Chondrocyte (in vitro differentiated cells): ENCODE measurements at places on chromosomes 1 and 21. TPM values are rescaled to one million over a fixed set of nuclear protein-coding genes. Genes with fewer than 3 reads are reported as not detected.
A peak's percentile ranks its signal among the peaks of the same experiment; 100 is the strongest.

HSF2BP gene
- 3.5 to 5.0 TPM (median 4.0 TPM) in 3 replicates for total RNA-seq

DNA sequence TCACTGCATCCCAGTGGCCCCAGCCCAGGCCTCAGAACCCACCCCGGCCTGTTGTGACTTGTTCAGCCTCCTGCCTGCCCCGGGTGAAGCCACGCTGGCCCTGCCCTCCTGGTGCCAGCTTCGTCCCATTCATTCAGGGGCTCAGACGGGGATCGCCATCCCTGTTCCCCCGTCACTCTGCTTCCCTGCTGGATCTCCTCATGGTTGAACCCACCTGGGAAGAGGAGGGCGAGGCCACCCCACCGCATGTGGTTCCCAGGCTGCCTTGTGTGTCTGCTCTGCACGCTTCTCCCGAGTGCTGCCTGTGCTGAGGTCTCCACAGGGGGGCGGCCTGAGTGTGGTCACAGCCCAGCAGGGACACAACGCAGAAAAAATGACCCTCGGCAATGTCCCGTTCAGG, 108.2 kb upstream of the ACTRT2 start:
- H3K36me3 ChIP-seq: no peaks in the 10 kb centered on the region
- no peak for DNase-seq
- no peak overlapping the region for H3K27ac ChIP-seq
- no peaks in the 10 kb centered on the region for H3K4me1 ChIP-seq

GRCh38 chr1:81513796-81514354, 286.9 kb upstream of the ADGRL2 start:
- H3K4me3 ChIP-seq: no peak overlapping the region
- H3K27me3 ChIP-seq: no peaks in the 10 kb centered on the region
- no peak for DNase-seq
- H3K36me3 ChIP-seq: no peaks in the 10 kb centered on the region

GRCh38 chr1:72623299-72623708, 341.0 kb upstream of the NEGR1 start:
- H3K4me3 ChIP-seq: peak overlapping the region; percentile 37
- peaks cover 5% of the 10 kb centered on the region for H3K4me1 ChIP-seq
- H3K36me3 ChIP-seq: no peaks in the 10 kb centered on the region

GRCh38 chr1:147434921-147435320, 106.4 kb upstream of the BCL9 start:
- peaks cover 2% of the 10 kb centered on the region for H3K27me3 ChIP-seq
- no peak for DNase-seq
- H3K4me3 ChIP-seq: no peak overlapping the region
- H3K36me3 ChIP-seq: no peaks in the 10 kb centered on the region

- H3K36me3 ChIP-seq: peaks cover 3% of the 10 kb centered on the region
- no peak for DNase-seq
- H3K4me1 ChIP-seq: peaks cover 12% of the 10 kb centered on the region
- H3K4me3 ChIP-seq: no peak overlapping the region
- H3K27ac ChIP-seq: no peak overlapping the region
These were observed 12.8 kb downstream of the ZNF678 start for GRCh38 chr1:227576189-227576588.

DNA sequence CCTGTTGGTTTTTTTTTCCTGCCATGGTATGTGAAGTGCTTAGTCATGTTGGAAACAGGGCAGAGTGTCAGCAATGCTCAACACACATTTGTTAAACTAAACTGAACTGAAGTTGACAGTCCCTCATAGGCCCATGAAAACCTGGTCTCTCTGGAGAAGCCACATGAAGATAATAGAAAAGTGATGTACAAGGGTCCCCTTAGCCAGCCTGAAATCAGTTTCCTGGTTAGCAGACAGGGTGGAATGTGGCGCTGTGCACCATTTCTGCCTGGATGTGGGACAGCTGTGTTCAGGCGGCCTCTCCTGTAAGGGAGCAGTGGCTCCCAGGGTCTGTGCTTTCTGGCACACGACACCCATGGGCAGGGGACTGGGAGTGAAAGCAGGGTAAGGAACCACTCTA, 9.9 kb upstream of the CHI3L1 start:
- no peak overlapping the region for H3K27ac ChIP-seq
- peaks cover 2% of the 10 kb centered on the region for H3K36me3 ChIP-seq
- H3K27me3 ChIP-seq: peaks cover 7% of the 10 kb centered on the region

DNA sequence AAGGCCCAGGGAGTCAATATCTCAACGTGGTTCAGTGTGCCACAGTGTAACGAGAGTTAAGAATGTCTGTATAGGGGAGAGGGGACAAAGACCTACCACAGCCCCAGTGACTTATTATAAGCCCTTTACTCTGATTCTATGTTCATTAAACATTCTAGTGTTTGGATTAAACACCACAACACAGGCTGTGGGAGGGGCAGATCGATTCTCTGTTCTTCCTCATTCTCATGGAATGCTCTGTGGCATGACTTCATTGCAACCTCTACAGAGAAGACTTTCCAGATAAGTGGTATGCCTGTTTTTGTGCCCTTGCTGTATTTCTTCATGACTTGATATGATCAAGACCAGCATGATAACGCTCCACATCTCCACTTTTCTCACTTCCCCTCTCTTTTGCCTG, 39.0 kb upstream of the CD5L start:
- no peak overlapping the region for H3K4me3 ChIP-seq
- no peaks in the 10 kb centered on the region for H3K4me1 ChIP-seq
- H3K27me3 ChIP-seq: peaks cover 15% of the 10 kb centered on the region
- no peaks in the 10 kb centered on the region for H3K36me3 ChIP-seq

DNA sequence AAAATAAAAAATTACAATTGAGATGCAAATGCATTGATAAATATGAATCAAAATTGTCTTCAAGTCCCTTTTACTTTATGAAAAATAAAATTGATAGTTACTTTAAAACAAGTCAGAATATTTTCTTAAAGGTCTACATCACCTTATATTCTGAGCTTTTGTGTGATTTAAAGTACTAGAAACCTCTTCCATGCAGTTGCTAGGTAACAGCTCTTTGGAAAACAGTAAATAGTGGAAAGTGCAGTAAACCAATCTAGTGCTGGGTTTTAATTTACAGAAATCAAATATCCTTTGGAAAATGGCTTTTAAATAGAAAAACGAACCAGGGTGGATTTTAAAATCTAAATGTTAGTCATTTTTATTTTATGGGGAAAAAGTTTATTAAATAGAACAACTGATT, 227.9 kb downstream of the KCNT2 start:
- H3K36me3 ChIP-seq: peaks cover 2% of the 10 kb centered on the region
- H3K27me3 ChIP-seq: no peaks in the 10 kb centered on the region
- H3K4me3 ChIP-seq: no peak overlapping the region
- no peak for DNase-seq
- no peak overlapping the region for H3K27ac ChIP-seq
